Right renal cortex interstitium (tissue), 3 donors: ENCODE measurements at places on chromosomes 2 and 18.

GRCh38 chr2:175612280-175612679 lies 389.8 kb downstream of the LNPK start:
- DNase-seq, result no peak

- no peak for DNase-seq
These were observed 96.9 kb upstream of the MSH6 start for GRCh38 chr2:47686018-47686417.

DNA sequence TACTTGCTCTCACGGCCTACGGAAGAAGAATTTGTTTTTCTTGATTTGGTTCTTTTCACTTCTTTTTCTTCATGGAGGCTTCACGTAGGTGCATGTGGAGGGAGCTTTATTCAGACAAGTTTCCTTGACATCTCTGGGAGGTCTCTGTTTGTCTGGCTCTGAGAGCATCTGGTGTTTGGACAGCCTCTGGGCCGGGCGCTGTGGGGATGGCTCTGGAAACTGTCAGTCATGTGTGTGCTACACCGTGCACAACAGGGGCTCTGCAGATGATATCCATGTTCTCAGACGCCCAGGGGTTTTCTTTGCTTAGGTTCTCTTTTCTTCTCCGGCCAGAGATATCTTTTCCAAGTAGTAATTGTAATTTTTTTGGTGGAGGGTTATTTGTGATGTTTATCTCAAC lies 130.7 kb downstream of the SH3RF3 start:
- no peak for DNase-seq

GRCh38 chr2:5020116-5020875 lies 671.9 kb upstream of the SOX11 start:
- DNase-seq, result no peak

- no peak for DNase-seq
These were observed 332.6 kb downstream of the SOX11 start for GRCh38 chr2:6024784-6025183.

DNA sequence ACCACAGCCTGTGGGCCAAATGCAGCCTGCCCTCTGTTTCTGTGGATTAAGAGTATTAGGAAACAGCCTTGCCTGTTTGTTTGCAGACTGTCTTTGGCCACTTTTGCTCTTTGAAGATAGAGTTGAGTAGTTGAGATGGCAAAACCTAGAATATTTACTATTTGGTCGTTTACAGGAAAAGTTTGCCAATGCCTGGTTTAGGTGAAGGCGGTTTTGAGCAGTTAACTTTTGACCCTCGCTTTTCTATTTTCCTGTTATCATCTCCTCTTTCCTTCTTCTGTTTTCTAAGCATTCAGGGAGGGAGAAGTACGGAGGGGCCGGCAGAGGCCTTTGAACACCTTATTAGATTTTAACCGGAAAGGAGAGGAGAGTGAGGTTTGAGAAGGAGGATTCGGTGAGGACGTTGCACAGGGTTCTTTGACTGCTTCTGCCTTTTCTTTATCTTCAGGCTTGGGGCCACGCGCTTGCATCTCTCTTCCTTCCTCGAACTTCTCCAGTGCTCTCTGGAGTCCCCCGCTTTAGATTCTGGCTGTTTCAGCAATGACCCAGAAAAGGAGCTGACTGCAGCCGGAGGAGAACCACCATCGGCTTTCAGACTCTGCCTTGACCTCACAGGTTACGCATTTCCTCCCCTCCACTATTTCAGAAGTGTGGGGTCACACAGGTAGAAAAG lies 39.2 kb downstream of the IL1R2 start:
- DNase-seq, result no peak

- no peak for DNase-seq
These were observed 213.8 kb upstream of the FBXO11 start for GRCh38 chr2:48120112-48120511.

- no peak for DNase-seq
These were observed 169.1 kb downstream of the ATAD2B start for GRCh38 chr2:23757686-23758433.
